Natural killer cell (primary cell): ENCODE measurements at places on chromosomes 3 and 15. TPM values are rescaled to one million over a fixed set of nuclear protein-coding genes. Genes with fewer than 3 reads are reported as not detected.

DNA sequence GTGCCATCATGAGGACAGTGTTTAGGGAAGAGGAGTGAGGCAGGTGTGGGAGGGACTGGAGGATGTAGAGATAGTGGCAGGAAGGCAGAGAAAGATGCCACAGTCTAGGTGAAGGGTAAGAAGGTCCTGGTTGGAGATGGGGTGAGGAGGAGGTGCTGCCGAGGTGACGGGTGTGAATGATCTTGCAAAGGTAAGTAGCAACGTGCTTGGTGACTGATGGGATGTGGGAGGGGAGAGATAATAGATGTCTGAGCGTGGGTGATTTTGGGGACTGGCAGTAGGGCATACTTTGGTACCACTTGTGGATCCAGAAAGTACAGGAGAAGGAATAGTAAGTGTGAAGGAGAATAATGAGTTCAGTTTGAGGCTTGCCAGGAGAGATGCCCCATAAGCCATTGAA lies 27.2 kb downstream of the EPHB3 start:
- no peak for DNase-seq

DNA sequence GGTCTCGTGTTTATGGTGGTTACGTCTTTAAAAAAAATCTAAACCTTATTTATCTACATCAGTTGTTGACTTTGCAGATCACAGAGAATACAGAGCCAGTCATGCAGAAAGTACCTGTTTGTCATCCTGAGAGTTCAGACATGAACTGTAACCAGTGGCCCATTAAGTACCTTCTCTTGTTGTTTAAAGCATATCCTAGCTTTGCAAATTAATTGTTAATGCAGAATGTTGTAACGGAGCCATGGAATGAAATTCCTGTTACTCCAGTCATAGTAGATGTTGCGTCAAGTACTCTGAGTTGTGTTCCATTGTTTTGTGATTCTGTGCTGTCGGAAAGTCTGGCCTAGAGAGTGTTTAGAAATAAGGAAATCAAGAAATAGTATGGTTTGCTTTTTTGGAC lies 205.2 kb downstream of the RBMS3 start:
- DNase-seq, result no peak

DNA sequence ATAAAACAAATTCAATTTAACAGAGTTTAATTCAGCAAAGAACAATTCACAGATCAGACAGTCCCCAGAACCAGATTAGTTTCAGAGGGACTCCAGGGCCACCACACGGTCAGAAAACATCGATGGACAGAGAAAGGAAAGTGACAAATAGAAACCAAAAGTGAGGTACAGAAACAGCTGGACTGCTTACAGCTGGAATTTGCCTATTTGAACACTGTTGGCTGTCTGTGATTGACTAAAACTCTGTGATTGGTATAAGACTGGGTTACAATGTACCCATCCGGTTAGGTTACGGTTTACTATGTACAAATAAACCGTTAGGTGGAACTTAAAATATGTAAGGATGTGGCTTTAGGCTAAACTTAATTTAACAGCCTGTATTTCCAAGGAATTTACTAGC lies 30.3 kb downstream of the MOBP start:
- no peak for DNase-seq

DNA sequence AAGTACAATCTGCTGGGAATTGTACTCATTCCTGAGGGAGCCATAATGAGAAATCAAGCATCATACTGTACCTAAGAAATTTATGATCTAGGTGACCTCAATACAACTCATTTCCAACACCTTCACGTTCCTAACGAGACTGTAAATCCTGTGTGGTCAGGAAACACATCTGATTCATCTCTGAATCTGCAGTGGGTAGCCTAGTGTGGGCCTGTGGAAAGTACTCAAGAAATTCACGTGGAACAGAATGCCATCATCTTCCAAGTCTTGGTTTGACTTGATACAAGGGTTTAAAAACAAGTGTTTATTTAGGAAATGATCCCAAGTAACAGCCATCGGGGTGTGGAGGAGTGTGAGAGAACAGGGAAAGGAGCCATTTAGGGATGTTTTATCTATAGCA lies 568.9 kb downstream of the EDEM1 start:
- DNase-seq, result no peak

DNA sequence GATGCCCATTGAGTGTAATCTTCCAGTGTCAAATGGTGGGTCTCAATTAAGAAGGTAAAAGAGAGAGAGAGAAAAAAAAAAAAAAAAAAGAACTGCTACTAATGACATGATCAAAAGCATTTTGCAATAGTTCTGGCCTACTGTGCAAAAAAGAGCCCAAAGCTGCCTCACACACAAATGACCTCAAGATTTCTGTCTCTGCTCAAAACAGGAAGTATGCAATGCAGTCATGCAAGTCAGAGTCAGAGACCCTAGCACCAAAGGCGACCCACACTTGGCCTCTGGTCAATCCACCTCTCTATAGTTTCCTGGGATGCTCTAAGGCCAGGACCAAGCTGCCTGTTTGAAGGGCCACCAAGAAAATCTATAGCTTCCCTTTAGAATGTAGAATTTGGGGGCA lies 323.5 kb downstream of the VPS13C start:
- no peak for DNase-seq

GRCh38 chr3:95474338-95474737 lies 1340.1 kb upstream of the EPHA6 start:
- no peak for DNase-seq

KBTBD13 gene
- total RNA-seq, result not detected

C3orf20 gene
- not detected for total RNA-seq
